ENCODE measurements at places on chromosomes 13 and 19.

GRCh38 chr19:35377656-35378055 lies 6.8 kb downstream of the GPR42 start:
- DNase-seq: no peak

DNA sequence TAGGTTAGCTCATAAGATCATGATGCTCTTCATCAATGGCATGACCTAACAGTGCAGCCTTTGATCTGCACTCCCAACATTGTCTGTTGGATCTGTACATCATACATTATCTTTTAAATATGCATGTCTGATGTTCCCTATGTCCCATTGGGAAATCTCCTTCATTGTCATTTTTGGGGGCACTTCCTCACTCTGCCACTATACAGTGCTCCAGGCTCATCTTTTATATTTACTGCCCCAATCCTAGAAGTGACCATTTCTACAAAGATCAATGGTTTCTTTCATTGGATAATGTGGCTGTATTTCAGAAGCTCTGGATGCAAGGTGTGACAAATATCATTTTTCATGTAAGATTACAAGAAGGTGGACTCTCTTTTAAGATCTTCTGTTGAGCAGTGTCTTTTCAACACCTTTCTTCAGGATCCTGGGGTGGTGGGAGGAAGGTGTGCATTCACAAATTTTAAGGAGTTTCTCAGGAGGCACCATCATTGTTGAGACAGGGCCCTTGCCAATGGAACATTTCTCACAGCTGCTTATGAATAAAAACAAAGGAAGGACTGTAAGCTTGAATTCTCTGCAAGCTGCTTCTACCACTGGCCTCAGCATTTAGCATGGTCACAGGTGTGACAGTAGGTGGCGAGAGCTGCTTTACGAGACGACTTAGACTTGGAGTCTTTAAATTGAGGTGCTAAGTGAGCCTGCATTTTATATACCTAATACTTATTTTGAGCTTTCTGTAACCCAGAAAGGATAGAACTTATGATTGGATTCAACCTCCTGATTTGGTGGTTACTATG lies 403.0 kb downstream of the LMO7 start:
- DNase-seq: no peak

DNA sequence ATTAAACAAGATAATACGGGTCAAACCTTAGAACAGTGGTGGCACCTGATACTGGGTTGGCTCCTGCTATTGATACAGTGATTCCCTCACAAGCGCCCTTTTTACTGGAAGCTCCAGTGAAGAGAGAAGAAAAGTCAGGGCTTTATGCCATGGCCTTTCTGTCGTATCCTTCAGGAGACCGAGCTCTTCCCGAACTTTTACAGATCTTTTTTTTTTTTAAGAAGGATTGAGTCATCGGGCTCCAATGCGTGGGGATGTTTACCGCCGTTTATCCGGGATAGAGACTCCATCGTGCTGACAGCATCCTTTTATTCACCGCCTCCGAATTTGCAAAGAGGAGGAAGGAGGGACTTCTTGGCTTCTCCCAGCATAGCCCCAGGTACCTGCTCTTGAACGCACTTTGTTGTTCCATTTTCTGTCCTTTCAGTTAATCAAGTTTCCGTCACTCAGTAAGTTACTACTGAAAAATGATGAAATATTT lies 574 bp downstream of the ZNF227 start:
- peak; percentile 51 for DNase-seq

DNA sequence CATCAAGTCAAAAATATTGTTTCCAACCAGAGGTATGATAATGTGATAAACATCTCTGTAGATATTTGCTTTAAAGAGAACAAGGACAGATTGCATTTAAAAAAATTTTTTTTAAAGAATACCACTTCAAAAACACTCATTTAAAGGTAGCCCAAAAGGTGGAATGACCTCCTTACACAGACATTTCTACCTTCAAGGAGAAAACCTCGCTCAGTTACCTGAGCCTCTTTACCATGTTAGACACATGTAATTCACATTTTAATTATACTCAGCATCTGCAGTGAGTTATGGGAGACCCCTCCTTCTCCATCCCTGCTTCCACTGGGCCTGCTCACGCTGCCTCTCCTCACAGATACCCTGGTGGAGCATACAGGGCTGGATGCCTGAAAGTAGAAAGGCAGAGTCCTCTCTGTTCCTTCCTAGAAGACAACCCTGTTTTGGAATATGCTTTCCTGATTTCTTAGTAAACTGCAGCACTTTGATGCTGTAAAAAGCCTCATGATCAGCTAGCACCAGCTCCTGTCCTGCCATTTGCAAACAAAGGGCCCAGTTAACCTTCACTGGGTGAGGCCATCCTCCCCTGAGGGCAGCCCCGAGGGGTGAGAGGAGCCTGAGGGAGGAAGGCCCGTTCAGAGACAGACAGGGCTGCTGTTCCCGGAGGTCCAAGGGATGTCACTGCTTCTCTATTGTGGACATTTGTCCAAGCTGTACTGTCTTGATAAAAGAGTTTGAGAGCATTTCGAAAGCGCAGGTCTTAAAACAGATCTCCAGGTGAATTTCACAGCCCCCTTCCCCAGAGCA lies 117.8 kb downstream of the IRS2 start:
- no peak for DNase-seq

DNA sequence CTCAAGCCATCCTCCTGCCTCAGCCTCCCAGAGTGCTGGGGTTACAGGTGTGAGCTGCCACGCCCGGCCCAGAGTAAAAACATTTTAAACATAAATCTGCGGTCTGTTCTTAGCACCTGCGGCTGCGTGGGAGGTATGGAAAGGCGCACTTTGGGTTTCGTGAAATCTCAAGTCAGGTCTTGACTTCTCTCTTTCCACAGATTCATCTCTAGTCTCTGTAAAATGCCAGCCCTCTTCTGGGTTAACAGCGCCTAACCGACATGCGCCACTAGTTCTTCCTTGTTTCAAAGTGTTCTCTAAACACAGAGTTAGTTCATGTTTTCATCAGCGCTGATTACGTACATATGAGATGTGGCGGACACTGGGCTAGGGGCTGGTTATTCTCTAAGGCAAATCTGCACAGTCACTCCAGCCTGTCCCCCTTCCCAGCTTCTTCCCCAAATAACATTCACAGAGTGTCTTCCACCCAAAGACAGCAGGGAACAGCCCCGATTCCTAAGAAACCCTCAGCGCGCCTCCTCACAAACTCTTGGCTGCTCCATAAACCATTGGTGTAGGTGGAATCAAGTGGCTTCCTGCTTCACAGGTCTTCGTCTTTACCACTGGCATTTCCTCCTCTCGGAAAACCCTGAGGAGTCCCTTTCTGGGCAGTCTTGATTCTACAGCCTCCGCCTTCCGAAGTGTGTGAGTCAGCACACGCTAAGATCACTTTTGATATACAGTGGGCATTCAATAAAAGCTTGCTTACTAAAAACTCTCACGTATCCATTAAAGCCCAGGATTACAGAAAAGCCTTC lies 1.4 kb downstream of the PARP4 start:
- peak; percentile 97 for DNase-seq

DNA sequence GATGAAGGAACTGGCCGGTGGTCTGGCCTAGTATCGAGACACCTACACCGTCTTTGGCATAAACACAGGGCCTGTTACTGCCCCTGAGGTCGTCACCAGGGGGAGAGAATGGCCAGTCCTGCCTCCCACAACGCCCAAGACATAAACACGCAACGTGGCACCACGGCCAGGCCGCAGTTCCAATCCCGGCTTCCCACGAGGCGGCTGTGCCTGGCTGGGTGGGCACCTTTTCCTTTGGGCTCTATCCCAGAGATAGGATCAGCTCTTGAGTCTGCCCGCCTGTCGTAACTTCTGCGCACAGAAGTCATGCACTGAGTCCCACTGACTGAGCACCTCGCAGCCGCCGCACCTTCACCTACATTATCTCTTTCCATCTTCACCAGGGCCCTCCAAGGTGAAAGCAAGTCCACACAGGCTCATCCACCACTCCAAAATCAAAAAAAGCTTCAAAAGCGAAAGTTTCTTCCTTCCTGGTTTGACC lies 1.1 kb downstream of the MIER2 start:
- no peak for DNase-seq

- peak; percentile 49 for DNase-seq
Observed at GRCh38 chr13:75495938-75496337, 14.0 kb upstream of the TBC1D4 start.

- no peak for DNase-seq
Observed at GRCh38 chr19:32458500-32459123, 53.0 kb downstream of the DPY19L3 start.

DNA sequence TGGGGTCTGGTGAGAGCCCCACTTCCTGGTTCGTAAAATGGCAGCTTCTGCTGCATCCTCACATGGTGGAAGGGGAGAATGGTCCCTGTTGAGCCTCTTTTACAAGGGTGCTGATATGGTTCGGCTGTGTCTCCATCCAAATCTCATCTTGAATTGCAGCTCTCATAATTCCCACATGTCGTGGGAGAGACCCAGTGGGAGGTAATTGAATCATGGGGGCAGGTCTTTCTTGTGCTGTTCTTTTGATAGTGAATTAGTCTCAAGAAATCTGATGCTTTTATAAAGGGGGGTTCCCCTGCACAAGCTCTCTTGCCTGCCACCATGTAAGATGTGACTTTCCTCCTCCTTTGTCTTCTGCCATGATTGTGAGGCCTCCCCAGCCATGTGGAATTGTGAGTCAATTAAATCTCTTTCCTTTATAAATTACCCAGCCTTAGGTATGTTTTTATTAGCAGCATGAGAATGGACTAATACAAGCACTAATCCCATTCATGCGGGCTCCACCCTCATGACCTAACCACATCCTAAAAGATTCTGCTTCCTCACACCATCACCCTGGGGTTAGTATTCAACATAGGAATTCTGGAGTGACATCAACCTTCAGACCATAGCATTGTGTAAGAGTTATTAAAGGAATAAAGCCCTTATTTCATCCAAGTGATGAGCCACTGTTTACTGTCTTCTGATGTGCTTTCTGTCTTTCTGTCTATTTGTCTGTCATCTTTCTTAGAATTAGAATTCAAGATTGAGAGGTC lies 159.0 kb upstream of the IRS2 start:
- DNase-seq: peak; percentile 66
